ENCODE measurements at places on chromosomes 6 and 20.

DNA sequence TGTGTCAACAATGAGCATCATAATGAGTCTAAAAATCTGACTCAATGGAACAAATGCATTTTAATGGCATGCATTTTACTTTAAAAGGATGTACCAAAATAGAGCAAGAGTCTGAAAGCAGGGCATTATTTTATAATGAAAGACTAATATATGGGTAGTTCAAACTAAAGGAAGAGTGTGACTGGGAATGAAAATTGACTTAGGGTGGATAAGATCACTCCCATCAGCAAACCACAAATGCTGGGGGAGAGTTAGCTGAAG lies 114.7 kb downstream of the SOX4 start:
- no peak for DNase-seq

DNA sequence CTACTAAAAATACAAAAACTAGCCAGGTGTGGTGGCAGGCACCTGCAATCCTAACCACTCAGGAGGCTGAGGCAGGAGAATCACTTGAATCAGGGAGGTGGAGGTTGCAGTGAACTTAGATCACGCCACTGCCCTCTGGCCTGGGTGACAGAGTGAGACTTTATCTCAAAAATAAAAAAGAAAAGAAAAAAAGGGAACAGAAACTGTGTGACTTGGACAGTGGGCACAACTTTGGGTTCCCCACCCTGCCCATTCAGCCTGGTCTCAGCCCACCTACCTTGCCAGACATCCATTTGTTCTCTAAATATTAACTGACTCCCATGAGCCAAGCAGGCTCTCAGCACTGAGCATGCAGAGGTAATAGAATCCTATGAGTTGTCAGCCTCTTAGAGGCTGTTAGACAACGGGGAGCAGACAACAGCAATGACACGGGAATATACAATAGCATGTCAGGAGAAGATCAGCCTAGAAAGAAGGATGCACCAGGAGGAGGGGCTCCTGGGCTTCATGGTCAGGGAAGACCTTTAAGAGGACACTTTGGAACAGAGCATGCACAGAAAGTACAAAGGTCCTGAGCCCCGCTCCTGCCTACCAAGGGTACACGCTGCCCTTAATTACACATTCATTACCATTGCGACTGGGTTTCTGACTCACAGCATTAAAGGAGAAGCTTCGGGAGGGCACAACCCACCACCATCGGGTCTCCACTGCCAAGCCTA lies 20.0 kb downstream of the FAM209B start:
- DNase-seq: no peak

DNA sequence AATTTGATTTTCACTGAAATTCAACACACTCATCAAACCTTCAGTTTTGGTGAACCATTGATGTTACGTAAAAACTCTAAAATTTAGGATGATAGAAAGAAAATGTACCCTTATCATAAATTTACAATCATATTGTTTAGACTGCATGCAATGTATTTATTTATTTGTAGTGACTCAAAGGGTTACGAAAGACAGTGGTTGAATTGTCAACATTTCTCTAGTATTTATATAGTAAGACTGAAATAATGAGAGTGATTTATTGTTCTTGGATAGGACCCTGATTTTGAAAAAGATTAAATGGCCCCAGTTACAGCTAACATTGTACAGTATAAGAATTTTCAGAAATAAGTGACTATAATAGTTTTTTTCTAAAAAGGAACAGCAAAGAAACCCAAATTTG lies 591.5 kb downstream of the RFPL4B start:
- DNase-seq: no peak

DNA sequence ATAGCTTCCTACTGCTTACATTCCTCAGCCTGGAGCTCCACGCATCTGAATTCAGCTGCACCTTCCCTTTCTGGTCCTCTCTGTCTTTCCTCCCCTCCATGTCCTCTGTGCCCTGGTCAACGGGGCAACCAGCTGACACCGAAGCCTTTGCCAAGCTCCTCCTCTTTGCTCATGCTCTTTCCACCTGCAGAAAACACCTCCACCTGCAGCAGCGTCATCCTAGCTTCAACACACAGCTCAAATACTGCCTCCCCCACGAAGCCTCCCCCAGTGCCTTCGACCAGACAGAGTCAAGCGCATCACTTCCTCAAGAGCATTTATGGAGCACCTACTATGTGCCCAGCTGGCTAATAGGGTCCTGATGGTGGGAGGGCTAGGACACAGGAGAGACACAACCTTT lies 9.2 kb downstream of the CDH22 start:
- DNase-seq: no peak

DNA sequence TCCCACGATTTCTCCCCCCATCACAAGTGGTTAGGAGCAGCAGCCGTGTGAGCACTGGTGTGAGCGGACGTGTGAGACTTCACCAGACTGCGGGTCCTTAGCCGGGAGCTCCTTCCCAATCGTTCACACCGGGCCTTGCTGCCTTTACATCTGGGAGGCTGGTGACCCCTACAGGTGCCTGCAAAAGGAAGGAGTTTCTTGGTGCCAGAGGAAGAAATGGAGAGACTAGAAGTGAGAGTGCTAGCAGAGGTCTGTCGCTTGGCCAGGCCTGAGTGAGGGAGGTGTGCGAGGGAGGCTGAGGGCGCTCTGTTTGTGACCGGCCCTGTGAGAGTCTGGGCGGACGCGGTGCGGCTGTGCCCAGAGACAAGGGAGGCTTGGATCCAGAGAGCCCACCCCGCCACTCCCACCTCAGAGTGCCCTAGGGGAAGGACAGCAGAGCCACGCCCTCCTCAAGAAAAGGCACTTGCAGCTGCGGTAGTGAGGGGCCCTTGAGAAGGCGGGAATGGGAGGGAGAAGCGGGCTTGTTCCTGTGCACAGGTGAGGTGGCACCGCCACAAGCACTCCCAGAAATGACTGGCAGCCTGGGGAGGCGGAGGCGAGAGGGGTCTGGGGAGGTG lies 10.0 kb upstream of the ARMC2 start:
- no peak for DNase-seq

DNA sequence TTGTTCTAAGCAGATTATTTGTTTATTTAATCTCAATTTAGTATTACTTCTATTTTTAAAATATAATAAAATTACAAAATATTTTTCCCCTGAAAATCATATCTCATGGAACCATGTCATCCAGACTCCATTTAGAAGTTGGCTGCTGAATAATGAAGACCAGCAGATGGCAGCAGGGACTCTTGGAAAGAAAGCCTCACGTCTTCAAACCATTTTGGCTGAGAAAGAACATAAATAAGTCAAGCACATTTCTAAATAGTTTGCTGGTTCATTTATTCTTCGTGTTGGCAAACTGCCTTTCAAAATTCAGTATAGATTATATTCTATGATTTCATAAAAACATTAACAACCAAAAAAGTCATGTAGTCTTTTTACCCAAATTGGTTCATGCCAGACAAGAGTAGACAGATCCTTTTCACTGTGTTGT lies 71.7 kb downstream of the RCAN2 start:
- DNase-seq: no peak

DNA sequence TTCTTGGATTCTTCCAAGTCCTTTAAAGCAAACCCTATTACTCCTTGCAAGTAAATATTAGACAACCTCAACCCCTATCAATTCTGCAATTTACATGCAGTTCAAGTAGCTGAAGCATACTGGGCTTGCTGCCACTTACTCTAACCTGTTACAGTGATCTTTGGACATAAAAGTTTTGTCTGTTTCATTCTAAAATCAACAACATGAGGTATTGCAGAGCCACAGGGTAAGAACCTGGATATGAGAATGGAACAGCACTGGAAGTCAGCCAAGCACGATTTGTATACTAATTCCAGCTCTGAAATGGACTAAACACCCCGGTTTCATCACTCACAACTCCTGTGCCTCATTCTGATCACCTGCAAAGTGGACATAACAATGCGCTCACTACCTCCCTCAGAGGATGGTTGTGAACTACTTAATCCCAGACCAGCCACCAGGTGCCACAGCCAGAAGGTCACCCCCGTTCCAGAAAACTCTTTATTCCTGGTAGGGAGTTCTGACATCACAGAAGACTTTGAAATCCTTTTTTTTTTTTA lies 270.0 kb downstream of the ADGB start:
- no peak for DNase-seq

DNA sequence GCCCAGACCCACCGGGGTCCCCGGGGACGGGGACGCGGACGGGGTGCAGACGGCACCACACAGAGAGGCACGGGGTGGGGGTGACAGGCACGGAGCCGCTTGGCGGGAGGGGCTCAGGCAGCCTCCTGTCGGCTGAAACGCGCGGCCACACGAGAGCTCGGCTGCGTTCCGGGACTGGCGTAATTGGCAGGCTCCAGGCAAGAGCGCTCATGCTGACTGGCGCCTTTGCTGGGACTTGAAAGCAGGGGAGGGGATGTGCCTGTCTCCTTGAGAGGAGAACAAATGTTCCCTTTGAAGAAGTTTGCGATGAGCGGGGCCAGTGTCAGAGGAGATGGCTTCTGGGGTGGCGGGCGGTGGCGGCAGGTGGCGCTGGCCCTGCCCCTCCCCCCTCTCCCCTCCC lies 25.8 kb downstream of the BHLHE23 start:
- peak; percentile 46 for DNase-seq

DNA sequence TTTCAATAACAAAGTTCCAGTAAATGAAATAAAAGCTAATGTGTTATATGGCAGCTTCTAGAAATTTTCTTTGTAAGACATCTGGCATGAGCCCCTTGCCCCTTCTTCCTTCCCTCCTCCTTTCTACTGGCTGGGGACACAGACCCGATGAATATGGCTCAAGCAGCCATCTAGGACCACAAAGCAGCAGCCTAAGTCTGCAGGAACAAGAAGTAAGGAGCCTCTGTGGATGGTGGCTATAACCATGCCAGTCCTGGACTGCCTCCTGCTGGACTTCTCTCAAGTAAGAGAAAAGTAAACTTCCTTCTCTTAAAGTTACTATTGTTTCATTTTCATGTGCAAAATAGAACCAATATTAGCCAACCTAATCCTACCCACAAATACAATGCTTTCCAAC lies 114.9 kb upstream of the DST start:
- no peak for DNase-seq

GRCh38 chr6:69069881-69070280 lies 434.8 kb downstream of the ADGRB3 start:
- no peak for DNase-seq

DNA sequence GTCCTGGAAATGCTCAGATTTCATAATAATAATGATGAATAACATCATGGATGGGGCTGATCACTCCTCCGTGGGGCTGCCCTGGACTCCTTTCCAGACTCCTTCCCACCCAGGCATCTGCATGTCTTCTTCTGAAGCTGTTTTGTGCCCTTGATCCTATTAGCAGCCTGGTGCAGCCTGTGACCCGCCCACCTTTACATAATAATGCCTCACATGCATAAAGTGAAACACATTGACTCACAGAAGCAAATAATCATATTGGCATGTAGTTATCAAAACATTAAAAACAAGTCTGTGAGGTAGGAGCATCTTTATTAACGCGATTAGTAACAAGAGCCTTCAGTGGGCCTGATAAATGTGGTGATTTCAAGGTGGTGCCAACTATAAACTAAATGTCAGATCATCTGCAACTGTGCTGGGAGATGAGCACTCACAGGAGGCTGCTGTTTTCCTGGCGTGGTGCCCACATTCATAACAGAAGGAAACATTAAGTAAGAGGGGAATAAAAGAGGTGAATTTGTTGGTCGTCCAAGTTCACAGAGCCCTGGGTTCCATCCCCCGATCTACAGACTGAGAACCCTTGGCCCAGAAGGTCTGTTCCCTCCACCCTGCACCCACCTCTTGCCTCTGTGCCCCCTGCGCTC lies 344.7 kb downstream of the CDH4 start:
- DNase-seq: no peak

DNA sequence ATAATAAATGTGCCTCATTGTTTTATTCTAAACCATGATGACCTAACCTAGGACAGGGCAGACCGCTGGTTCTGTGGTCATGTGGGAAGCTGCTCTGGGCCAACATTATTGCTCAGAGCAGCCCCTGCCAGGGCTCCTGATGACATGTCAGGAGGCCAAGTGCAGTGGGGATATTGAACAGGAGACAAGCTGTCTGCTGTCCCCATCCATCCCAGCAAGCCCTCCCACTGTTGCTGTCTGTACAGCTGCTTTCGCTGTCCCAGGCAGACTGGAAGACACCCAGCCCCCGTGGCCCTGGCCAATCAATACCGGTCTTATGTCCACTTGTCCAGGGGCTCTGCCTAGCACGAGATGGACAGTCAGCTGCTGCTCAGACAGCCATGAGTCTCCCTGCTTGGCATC lies 43.2 kb upstream of the FNDC1 start:
- no peak for DNase-seq

GRCh38 chr6:31771992-31772358 lies 5.2 kb downstream of the VWA7 start:
- no peak for DNase-seq

- no peak for DNase-seq
These were observed 4.7 kb upstream of the MAP3K4 start for GRCh38 chr6:160986851-160987250.

DNA sequence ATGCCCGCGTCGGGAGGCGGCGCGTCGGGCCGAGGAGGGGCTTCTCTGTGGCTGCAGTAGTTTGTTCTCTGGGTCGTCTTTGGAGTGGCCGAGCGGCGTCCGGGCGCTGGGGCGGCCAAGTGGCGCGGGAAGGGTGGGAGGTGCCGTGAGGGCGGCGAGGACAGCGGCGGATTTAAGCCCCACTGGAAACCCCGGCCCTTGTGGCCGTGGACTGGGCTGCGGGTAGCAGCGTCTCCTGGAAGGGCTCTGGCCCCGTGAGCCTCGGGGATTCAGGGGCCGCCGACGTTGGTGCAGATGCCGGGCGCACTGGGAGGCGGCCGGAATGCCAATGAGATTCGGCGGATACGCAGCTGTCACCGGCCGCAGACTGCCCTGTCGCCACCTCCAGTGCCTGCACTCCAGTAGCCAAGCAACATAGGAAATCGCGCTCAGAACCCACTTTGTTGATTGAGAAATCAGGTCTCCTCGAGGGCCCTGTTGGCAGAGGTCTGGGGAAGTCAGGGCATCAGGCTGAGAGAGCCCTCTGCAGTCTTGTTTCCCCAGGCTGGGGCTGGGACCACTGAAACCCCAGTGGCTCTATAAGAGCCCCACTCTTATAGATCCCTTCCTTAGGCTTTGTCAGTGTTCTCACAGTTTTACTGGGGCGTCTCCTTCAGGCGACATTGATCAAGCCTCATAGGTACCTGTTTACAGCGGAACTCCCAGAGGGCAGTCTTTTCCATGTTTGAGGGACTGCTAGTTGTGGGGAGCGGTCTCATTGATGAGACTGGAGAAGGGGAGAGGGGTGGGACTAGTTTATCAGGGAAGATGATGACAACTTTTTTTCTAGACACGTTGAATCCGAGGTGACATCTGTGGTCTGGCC lies 642 bp downstream of the GZF1 start:
- DNase-seq: no peak

- DNase-seq: no peak
These were observed 196.2 kb downstream of the TBC1D7 start for GRCh38 chr6:13131935-13132661.

GRCh38 chr6:25579391-25579883 lies 72.6 kb upstream of the SCGN start:
- DNase-seq: no peak

GRCh38 chr6:116697480-116697879 lies 16.5 kb downstream of the KPNA5 start:
- no peak for DNase-seq

Measured in naive B cell (primary cell).